T follicular helper cell (primary cell): ENCODE measurements at places on chromosomes 11 and 22.

- no peak for DNase-seq
Measured at GRCh38 chr11:8814923-8815240, 96.1 kb upstream of the AKIP1 start.

- DNase-seq: no peak
Measured at GRCh38 chr11:62721994-62722393, 5.3 kb downstream of the HNRNPUL2 start.

DNA sequence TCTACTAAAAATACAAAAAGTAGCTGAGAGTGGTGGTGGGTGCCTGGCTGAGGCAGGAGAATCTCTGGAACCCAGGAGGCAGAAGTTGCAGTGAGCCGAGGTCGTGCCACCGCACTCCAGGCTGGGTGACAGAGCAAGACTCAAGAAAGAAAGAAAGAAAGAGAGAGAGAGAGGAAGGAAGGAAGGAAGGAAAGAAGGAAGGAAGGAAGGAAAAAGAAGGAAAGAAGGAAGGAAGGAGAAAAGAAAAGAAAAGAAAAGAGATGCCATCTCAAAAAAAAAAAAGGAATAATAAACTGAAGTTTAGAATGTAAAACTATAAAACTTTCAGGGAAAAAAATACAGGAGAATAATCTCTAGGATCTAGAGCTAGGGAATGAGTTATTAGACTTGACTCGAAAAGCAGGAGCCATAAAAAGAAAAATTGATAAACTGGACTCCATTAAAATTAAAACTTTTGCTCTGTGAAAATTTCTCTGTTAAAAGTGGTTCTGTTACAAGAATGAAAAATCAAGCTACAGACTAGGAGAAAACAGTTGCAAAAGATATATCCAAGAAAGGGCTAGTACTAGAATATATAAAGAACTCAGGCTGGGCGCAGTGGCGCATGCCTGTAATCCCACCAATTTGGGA, 13.4 kb upstream of the SEPTIN5 start:
- no peak for DNase-seq

- peak; percentile 8 for DNase-seq
Measured at GRCh38 chr22:38927033-38927781, 30.2 kb upstream of the APOBEC3A start.

DNA sequence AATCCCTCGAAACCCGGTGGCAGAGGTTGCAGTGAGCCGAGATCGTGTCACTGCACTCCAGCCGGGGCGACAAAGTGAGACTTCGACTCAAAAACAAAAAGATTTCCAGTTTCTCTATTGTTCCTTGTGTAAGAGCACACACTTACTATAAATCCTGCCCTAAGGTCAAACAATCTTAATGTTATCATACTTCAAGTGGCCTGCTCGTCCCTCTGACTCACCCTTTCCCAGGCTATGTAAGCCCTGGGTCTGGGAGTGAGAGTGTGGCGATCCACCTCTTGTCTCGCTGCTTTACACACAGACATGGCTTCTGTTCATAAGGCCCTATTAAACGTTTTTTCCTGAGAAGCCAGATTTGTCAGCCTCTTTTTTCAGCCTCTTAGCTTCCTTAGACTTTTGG, 24.4 kb upstream of the A4GALT start:
- no peak for DNase-seq

- DNase-seq: no peak
Measured at GRCh38 chr11:73663604-73664495, 17.5 kb downstream of the PLEKHB1 start.

- DNase-seq: no peak
Measured at GRCh38 chr11:124644426-124645280, 22.0 kb downstream of the TBRG1 start.

- DNase-seq: no peak
Measured at GRCh38 chr22:26768952-26769351, 111.6 kb downstream of the MIAT start.

GRCh38 chr11:84310268-84310667, 1024.1 kb upstream of the CCDC90B start:
- no peak for DNase-seq
